ENCODE measurements at places on chromosomes 6 and 20. TPM values are rescaled to one million over a fixed set of nuclear protein-coding genes. Genes with fewer than 3 reads are reported as not detected.

The SAPCD1 gene
- total RNA-seq: 1.5 TPM

The AKAP12 gene
- 10.9 TPM for total RNA-seq

The BPIFA1 gene
- not detected for total RNA-seq

The SNX5 gene
- 88.2 TPM for total RNA-seq

The ARMH2 gene
- not detected for total RNA-seq

The SLC35B2 gene
- total RNA-seq: 74.6 TPM

The DEFB132 gene
- total RNA-seq: not detected

The TREML2 gene
- total RNA-seq: 0.08 TPM

The MUC21 gene
- total RNA-seq: not detected

The TREM1 gene
- total RNA-seq: 0.31 TPM

The MCCD1 gene
- not detected for total RNA-seq

The TFAP2C gene
- total RNA-seq: 7.3 TPM

The TNFRSF6B gene
- total RNA-seq: 619 TPM

The JPH2 gene
- 1.3 TPM for total RNA-seq

The OPRL1 gene
- total RNA-seq: 0.30 TPM

The TBXT gene
- total RNA-seq: not detected
